Cortex of kidney (tissue), 1 donor: ENCODE measurements at places on chromosomes 13 and 19.

GRCh38 chr19:22882797-22883196, 50.7 kb downstream of the ZNF723 start:
- no peak for DNase-seq

DNA sequence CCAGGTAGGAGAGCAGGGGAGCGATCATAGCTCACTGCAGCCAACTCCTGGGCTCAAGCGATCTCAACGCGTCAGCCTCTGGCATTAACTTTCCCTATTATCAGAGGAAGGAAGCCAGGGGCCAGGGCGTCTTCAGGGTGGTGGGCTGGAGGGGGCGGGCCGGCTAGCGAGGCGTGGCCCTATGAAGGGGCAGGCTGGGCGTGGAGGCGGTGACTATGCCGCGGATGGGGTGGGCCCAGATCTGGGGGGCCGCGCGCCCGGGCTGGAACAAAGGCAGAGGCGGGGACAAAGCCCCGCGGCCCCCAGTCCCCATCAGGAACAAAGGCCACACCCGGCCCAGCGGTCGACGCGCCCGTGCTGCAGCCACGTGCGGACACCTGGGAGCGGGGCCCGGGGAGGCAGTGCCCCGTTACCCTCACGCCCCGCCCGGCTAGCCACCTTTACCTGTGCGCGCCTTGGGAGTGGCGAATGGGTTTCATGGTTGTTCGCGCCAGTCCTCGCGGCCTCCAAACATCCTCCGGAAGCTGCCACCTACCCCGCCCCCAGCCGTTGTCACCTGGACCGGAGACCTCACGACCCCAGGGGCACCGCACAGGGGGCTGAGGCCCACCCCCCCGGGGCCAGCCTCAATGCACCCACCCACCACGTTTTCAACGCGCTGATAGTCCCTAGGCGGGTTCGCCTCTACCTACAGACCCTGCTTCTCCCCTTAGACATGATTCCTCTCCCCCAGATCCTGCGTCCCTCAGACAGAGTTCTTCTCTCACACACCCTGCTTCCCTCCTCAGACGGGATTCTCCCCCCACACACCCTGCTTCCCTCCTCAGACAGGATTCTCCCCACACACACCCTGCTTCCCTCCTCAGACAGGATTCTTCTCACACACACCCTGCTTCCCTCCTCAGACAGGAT, 5.4 kb upstream of the TRIM28 start:
- no peak for DNase-seq

DNA sequence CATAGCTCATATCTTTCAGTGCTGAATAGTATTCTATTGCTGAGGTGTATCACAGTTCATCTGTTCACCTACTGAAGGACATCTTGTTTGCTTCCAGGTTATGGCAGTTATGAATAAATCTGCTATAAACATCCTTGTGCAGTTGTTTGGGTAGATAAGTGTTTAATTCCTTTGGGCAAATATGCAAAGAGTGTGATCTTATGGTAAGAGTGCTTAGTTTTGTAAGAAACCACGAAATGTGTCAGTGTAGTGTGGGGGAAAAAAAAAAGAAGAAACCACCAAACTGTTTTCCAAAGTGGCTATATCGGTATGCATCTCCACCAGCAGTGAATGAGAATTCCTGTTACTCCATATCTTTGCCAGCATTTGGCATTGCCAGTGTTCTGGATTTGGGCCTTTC, 93.3 kb downstream of the PIBF1 start:
- no peak for DNase-seq

GRCh38 chr13:72151241-72151640, 284.2 kb upstream of the DACH1 start:
- DNase-seq: no peak

GRCh38 chr13:77528834-77529500, 6.5 kb upstream of the SCEL start:
- DNase-seq: no peak

- DNase-seq: no peak
Observed at GRCh38 chr13:109243311-109243951, 543.0 kb downstream of the IRS2 start.

GRCh38 chr19:58338825-58339558, 12.2 kb downstream of the ZSCAN22 start:
- DNase-seq: no peak

GRCh38 chr19:46068345-46069258, 27.8 kb upstream of the IGFL4 start:
- no peak for DNase-seq

DNA sequence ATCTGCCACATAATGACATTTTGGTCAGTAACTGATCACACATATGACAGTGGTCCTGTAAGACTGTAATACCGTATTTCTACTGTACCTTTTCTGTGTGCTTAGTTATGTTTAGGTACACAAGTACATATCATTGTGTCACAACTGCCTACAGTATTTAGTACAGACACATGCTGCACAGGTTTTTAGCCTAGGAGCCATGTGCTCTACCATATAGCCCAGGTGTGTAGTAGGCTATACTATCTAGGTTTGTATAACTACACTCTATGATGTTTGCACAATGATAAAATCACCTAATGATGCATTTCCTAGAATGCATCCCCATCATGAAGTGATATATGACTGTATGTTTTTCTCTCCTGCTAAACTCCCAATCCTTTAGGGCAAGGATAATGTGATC, 61.2 kb upstream of the MIR17HG start:
- no peak for DNase-seq

- DNase-seq: no peak
Observed at GRCh38 chr13:39965309-39965708, 309.8 kb downstream of the COG6 start.

- DNase-seq: no peak
Observed at GRCh38 chr13:86569974-86570373, 770.8 kb upstream of the SLITRK6 start.

DNA sequence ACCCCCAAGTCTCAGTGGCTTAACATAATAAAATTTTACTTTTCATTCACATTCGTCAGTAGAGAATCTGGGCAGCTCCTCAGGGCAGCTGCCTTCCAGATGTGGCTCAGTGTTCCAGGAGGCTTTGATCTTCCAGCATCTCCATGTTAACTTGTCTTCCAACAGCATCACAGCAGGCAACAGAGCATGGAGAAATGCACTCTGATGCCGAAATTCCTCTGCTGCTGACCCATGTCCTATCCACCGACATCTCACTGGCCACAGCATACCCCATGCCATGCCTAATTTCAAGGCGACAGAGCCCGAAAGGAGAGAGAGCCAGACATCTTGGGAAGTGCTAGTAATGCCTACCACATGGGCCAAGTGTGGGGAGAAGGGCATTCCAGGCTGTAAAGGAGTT, 64.9 kb upstream of the MEDAG start:
- DNase-seq: no peak

DNA sequence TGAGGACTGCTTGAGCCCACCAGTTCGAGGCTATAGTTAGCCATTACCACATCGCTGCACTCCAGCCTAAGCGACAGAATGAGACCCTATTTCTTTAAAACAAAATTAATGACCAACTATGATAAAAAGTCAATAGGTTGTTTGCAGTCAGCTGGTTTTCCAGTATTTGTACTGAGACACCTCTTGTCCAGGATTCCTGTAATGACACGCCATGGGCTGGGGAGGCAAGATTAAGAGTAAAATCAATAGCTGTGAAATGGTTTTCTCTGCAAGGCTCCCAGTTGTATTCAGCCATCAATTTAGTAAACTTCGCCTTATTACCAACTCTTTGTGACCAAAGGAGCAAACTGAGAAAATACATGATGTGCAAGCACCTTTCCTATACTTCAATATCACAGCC, 29.5 kb downstream of the STK24 start:
- no peak for DNase-seq

DNA sequence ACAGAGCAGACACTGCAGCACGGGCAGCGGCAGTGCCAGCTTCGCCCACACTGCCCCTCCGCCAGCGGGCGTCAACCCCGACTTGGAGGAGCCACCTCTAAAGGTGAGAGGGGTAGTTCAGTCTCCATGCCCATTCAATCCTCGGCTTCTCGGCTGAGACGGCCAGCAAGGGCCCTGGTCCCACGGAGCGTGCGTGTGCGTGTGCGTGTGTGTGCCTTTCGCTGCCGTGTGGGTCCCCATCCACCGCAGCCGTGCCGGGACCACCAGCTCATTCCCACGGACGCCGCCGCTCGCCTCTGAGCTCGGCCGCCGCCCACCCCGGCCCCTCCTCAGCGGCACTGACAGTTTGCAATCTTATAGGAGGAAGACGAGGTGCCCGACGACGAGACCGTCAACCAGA, 55.5 kb upstream of the LDLR start:
- no peak for DNase-seq

DNA sequence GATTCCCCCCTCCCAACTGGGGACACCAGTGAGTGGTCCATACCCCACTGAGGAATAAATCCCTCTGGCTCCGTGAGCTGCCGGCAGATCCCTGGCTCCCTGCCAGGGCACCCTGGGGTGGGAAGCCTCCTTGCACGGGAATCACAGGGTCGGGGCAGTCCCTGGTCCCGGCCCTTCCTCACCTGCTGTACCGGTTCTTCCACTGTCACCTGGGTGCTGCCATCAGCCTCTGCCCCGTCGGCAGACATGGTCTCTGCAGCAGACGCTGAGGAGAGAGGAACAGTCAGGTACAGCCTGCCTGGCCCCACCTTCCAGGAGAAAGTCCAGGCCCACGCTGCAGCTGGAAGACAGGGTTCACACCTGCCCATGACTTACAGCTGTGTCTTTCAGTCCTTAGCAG, 6.3 kb downstream of the PLIN3 start:
- DNase-seq: no peak

DNA sequence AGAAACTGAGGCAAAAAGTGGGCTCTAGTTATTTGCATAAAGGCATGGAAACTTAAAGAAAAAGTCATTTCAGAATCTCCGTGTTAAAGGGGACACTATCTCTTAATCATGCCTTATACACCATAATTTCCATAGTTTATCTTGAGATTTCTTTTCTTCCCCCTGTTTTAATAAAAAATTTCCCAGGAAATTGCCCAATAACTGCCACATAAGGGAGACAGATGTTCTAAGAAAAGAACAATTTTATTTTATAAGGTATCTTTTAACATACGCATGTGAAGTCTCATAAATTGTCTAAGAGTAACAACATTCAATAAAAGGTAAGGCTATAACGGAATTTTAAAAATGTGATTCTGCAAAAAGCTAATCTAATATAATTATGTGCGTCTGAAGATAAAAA, 371.3 kb downstream of the IRS2 start:
- no peak for DNase-seq

- no peak for DNase-seq
Observed at GRCh38 chr19:11420429-11421370, 1.6 kb upstream of the RGL3 start.

DNA sequence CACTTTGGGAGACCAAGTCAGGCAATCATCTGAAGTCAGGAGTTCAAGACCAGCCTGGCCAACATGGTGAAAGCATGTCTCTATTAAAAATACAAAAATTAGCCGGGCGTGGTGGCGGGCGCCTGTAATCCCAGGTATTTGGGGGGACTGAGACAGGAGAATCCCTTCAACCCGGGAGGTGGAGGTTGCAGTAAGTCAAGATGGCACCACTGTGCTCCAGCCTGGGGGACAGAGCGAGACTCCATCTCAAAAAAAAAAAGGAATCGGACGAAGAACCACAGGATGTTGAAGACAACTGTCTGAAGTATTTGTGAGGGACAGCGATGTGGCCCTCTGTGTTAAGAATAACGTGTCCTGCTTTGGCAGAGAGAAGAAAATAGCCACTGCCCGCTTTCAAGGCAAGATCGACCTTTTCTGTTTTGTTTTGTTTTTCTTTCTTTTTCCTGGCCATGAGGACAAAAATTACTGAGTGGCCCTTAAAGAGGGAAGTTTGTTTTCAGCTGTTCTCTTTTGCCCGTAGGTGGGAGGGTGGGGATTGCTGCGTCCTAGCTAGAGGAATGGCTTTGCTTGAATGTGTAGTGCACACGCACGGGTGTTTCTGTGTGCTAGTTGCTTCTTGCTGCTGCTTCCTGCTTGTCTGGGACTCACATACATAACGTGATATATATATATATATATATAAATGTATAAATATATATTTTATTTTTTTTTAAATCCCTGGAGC, 6.2 kb upstream of the PRKCG start:
- DNase-seq: no peak

DNA sequence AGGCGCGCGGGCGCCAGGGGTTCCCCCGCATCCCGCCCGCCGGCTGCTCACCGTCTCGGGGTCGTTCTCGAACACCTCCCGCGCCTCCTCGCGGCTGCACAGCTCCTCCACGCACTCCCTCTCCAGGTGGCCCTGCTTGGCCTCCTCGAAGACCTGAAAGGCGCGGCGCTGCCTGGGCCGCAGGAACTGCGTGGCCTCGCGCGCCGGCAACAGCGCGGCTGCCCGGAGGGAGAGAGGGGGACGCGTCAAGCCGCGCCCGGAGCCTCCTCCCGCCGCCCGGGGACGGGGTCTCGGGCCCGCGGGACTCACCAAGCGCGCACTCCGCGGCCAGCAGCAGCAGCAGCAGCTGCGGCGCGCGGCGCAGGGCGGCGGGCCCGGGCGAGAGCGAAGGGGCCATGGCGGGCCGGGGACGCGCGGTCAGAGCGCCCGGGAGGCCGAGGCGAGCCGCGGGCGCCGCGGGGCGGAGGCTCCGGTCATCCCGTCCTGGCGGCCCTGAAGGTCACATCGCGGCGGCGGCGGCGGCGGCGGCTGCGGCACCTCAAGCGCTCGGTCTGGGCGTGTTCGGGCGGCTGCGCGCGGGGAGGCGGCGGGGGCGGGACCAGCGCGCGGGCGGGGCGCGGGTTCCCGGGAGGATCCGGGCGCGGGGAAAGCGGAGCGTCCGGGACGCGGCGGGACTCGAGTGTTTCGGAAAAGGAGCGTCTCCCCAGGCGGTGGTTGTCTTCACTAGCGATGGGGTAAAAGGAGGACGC, at the start of gene GAS6:
TSS of gene GAS6 (minus strand) at position 553 of the 749 bp plus-strand sequence. CDS start at position 397, 156 bp downstream.
- no peak for DNase-seq

DNA sequence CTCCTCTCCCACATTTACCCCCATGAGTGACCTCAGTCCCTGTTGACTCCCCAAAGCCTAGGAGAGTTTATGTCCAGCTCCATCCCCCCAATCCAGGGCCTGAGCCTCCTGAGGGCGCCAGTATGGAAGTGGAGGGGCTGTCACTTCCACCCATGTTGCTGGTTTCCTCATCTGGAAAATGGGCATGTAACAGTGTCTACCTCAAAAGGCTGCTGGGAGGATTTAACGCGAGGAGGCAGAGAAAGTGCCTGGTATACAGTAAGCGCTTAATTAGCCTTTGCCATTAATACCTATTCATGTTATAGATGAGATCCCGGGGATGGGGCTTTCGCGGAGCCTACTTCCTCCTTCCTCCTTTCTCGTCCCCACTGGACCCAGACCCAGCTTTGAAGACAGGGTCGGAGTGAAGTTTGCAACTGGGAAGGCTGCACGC, 476 bp downstream of the TYK2 start:
- no peak for DNase-seq

DNA sequence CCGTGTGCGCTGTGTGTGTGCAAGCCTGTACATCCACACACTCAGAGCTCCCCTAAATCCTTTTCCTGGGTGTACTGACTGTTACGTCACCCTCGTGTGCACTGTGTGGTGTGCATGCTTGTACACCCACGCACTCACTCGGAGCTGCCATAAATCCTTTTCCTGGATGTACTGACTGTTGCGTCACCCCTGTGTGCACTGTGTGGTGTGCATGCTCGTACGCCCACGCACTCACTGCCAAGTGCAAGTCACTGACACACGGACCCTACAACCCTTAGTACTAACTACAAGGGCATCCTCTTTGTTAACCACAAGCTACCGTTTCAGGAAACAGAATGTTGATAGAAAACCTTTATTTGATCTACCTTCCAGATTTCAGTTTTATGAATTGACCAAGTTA, 983.4 kb downstream of the EFNB2 start:
- DNase-seq: no peak

GRCh38 chr13:31896427-31896826, 135.1 kb upstream of the FRY start:
- no peak for DNase-seq

- no peak for DNase-seq
Observed at GRCh38 chr13:77339408-77339807, 12.5 kb upstream of the MYCBP2 start.
